Fibroblast of skin of left biceps (primary cell): ENCODE measurements at places on chromosomes 7 and 10.

- peak; percentile 76 for DNase-seq
These were observed at the start of gene ZNF425 for GRCh38 chr7:149125863-149126661. Gene ZNF425, minus strand, starts transcription at chr7:149126324. Its CDS starts 111 bp downstream, at chr7:149126213.

- no peak for DNase-seq
These were observed 338.8 kb downstream of the AUTS2 start for GRCh38 chr7:69937097-69937496.

- DNase-seq = no peak
These were observed 5.1 kb upstream of the TSPAN12 start for GRCh38 chr7:120862987-120863590.

- no peak for DNase-seq
These were observed 38.2 kb upstream of the BET1 start for GRCh38 chr7:94042381-94042780.

- no peak for DNase-seq
These were observed 555.0 kb downstream of the TNS3 start for GRCh38 chr7:47026780-47027361.

DNA sequence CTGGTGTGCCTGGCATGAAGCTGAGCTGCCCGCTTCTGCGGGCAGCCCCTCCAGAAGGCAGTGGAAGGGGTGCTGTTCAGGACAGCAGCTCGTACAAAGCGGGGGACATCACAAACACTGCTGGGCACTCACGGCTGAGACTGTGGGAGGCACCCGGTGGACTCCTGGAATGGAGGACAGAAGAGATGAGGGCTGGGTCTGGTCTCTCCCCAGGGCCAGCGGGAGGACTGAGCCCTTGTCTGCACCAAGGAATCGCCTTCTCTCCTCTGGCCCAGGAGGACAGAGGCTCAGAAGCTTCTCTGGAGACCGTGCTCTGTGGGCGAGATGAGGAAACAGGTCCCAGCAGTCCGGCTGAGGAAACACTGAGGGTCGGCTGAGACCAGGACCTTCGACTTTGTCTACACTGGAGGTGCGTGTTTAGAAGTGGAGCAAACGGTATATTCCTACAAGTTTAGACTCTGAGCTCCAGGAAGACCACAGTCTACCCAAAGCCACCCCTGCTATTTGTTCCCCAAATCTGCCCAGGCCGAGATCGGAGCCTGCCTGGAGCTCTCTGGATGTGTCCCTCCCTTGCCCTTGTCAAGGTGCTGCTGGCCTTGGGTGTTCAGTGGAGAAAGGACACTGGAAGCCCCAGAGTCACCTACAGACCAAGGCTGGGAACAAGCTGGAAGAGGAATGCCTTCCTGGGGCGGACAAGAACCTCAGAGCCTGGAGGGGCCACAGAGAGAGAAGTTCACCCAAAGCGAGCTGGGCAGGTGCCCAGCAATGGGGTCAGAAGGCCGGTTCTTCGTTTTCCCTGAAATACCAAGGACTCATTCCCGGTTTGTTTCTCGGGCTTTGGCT is 12.9 kb upstream of the INPP5A start:
- DNase-seq = no peak

- DNase-seq = no peak
These were observed 14.0 kb upstream of the ZNF273 start for GRCh38 chr7:64888901-64889685.
